NCI-H187 treated with DMSO at 0.1 percent for 48 hours (cell line): ENCODE measurements at places on chromosomes 5 and 9.

- DNase-seq, result no peak
Measured at GRCh38 chr5:72940082-72940481, 15.8 kb upstream of the FCHO2 start.

- no peak for DNase-seq
Measured at GRCh38 chr5:125327676-125328075, 581.2 kb upstream of the ZNF608 start.

GRCh38 chr5:127518319-127518621 is 830 bp downstream of the PRRC1 start:
- no peak for DNase-seq

DNA sequence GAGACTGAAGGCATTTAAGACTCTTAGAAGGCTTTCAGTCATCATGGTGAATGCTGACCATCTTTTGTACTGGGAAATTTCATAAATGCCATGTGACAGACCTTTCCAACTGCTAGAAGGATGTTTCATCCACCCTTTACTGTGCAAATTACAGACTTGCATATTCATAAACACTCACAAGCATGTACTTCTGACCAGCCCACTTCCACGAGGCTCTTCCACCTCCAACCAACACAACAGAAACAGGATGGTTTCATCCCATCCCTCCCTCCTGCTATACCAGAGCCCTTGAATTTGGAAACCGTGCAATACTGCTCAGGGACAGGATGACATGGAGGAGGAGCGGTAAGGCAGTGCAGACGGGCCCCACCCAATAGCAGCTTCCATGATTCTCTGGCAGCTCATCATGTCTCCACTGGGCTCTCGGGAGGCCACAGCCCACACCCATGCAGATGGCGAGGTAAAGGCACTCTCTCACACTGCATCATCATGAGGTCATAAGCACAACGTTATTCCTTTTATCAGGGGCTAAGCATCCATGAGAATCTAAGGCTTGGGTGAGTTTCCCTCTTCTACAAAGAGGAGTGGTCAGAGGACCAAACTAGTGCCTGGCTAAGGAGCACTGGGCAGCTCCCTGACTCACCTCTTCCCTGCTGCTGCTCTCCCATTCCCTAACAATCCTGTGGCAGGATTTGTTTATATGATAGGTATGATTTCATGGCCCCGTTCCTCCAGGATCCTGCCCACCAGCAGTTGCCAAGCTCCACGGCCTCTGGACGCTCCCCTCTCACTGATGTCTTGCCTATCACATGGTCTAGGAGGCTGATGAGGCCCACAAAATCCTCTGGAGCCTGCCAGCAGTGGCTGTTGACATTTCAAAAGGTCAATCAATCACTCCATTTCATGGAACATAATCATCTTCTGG is 94.4 kb upstream of the FSTL4 start:
- DNase-seq, result no peak

DNA sequence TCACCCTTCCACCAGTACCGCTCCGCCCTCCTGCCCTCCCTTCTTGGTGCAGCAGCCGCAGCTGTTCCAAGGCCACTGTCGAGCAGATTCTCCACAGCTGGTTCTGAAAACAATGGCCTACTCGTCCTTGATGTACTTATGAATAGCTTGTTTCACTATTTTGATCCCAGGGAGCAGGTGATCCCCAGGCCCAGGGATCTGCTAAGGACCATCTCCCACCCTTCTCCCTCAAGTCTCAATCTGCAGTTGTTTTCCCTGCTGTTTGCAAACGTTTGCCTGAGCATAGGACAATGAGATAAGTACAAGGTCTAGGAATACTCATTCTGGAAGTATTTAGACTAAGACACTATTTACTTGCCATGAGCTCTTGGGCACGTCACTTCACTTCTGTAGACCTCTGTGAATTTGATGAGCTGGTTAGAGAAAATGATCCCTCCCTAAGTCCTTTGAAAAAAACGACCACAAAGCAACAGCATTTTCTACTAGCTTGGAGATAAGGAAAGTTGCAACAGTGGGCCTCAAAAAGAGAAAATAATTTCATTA is 1.8 kb downstream of the LURAP1L start:
- no peak for DNase-seq

DNA sequence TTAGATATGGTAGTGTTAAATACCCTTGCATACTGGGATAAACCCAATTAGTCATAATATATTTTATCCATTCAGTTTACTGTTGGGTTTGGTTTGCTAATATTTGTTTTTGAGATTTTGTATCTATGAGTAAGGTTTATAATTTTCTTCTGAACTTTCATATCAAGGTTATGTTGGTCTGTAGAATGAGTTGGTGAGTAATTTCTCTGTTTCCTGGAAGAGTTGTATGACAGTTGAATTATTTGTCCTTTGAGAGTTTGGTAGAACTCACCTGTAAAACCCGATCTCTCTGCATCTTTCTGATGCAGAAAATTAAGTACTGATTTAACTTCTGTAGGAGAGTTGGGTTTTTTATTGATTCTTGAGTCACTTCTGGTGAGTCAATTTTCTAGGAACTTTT is 20.4 kb downstream of the DDX4 start:
- no peak for DNase-seq

GRCh38 chr5:56512313-56512996 is 279.3 kb upstream of the ANKRD55 start:
- DNase-seq, result no peak

DNA sequence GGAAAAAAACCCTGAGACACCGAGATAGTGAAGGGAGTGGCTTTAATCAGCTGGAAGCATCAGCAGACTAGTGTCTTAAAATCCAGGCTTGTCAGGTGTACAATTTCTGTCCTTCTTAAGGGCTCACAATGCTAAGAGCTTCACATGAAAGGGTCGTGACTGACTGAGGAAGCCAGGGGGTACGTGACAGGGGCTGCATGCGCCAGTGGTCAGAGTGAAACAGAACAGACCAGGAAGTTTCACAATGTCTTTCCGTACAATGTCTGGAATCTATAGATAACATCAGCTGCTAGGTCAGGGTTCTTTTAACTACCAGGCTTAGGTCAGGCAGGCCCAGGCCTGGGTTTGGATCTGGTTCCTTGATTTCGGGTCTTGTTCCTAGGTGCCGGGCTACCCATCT is 253.0 kb downstream of the CDH10 start:
- no peak for DNase-seq

DNA sequence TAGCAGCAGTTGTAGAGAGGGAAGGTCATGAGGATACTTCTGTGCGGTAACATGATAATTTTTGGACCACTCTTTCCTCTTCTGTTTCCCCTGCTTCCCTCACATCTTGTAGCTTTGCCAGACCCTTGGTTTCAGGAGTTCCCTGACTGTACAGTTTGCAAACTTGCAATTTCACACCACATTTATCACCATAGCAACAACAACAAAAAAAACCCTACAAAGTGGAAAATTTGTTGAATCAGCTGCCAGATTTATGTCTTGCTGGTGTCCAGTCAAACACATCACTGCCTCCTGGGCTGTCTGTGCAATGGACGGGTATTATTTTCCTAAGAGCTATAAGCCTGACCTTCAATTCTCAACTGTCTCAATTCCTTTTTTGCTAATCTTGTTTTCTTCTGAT is 751.6 kb downstream of the TLR4 start:
- no peak for DNase-seq

DNA sequence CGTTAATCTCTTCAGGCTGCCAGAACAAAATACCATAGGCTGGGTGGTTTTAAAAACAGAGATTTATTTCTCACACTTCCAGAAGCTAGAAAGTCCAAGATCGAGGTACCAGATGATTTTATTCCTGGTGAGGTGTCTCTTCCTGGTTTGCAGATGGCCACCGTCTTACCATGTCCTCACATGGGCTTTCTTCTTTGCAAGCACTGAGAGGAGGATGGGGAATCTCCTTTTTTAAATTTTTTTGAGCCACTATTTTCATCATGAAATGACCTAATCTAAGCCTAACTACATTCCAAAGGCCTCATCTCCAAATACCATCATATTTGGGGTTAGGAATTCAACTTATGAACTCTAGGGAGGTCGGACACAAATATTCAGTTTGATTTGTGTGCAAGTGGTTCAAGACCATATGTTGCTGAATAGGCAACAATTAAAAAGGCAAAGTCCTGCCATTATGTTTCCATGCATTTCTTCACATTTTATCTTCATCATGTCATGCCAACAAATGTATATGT is 371.2 kb downstream of the CDH18 start:
- DNase-seq, result no peak

DNA sequence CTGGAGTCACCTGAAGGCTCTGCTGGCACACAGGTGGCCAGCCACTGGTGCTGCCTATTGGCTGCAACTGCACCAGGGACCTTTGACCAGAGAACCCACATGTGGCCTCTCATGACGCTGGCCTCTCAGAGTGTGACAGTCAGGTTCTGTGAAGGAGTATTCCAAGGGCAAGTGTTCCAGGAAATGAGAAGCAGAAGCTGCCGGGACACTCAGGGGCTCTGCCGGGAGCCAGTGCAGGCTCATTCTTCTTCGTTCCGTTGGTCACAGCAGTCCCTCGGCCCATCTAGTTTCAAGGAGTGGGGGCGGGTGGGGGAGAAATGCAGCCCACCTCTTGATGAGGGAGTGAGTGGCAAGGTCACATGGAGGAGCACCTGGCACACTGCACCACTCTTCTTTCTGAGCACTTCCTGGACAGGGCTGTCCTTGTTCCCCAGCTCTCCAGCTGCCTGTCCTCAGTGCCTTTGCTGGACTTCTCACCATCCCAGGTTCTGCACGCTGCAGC is 237.5 kb downstream of the GADD45G start:
- no peak for DNase-seq

- DNase-seq, result no peak
Measured at GRCh38 chr9:105259731-105260612, 15.5 kb downstream of the SLC44A1 start.

- DNase-seq, result no peak
Measured at GRCh38 chr5:55418994-55419968, 111.5 kb downstream of the MTREX start.
